Neuronal stem cell (in vitro differentiated cells): ENCODE measurements at places on chromosomes 13 and 19.

DNA sequence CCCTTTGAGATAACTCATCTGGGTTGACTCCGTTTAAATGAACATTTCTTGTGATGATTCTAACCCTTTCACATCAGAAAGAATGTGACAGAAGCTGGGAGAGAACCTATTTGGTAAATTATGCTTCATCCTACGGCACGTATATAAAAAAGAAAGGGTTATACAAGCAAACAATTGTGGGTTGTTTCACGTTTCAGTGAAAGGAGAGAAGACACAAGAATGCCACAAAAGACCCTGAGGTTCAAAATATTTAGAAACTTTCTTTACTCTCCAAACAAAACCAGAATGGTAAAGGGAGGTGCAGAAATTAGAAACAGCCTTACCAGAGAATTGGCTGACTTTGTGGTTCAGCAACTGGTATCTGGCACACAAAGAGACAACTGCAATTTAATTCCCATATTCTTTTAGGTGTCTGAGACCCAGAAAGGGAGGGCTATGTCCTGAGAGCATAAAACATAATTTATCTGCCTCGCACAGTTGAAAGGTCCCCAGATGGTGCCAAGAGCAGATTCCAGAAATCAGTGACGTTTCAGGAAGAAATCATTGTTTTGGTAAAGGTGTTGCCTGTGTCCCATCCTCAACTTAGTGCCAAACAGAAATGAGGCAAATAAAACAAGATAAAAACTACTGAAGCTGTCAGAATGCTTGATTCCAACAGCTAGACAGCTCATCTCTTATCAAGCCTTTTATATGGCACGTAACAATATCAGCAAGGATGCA, 361.4 kb downstream of the EFNB2 start:
- no peak for DNase-seq
- H3K27ac ChIP-seq: no peak overlapping the region
- H3K4me1 ChIP-seq: no peaks in the 10 kb centered on the region
- H3K4me3 ChIP-seq: no peak overlapping the region
- H3K27me3 ChIP-seq: no peaks in the 10 kb centered on the region

DNA sequence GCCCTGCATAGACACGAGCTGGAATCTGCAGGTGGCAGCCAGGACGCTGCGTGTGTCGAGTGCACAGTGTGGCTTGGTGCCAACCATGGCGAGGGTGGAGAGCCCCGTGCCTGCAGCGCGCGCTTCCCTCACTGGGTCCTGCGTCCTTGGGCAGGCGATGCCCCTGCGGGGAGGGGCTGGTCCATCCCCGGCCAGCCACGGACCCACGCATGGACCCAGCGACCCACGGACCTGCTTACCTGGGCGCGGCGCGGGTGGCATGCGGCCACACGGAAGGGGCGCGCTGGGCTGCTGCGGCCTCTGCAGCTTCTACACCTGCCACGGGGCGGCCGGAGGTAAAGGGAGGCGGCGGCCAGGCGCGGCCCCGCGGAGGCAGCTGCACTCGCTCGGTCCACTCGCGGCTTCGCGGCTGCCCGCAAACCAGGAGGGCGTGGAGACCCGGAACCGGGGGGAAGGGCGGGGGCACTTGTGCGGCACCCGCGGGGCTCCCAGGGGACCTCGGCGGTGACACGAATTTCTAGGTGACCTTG, 569 bp upstream of the MCF2L start:
- H3K4me3 ChIP-seq: peak overlapping the region; percentile 56
- no peak for DNase-seq
- H3K4me1 ChIP-seq: peaks cover 11% of the 10 kb centered on the region

DNA sequence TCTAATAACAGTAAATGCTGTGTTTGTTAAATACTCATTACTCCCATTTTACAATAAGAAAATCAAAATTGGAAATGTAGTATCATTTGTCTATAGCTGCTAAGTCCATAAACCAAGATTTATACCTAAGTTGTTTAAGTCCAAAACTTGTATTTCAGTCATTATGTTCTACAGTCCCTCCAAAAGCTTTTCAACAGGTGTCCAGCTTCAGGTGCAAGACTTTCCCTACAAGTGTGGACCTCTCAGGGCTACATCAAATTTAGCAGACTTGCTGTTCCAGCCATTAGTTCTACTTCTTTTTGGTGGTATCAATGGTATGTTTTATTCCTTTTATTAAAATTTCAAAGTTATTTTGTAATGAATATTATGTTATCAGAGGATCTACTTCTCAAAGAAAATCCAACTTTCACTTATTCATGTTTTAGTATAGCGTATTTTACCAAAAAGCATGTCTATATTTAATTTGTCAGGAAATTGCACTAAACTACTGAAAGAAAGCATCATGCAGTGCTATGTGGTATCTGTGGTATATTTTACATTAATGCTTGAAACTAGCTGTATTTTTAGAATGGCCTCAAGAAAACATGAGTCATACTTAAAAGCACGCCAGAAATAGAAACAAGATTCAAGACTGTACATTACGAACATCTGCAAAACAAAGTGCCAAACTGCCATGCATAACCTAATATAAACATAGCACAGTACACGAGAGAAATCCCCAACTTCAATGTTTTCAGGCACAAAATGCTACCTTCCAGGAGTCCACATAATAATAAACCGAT, 44.5 kb downstream of the VWA8 start:
- H3K27me3 ChIP-seq: no peaks in the 10 kb centered on the region
- H3K4me3 ChIP-seq: no peak overlapping the region
- DNase-seq: no peak
- no peak overlapping the region for H3K27ac ChIP-seq
- H3K36me3 ChIP-seq: no peaks in the 10 kb centered on the region

GRCh38 chr19:12834976-12835757, 788 bp upstream of the RTBDN start:
- H3K4me3 ChIP-seq: no peak overlapping the region
- H3K4me1 ChIP-seq: peaks cover 12% of the 10 kb centered on the region
- H3K36me3 ChIP-seq: no peaks in the 10 kb centered on the region
- no peak overlapping the region for H3K27ac ChIP-seq
- H3K27me3 ChIP-seq: peaks cover 12% of the 10 kb centered on the region

- no peaks in the 10 kb centered on the region for H3K27me3 ChIP-seq
- no peak for DNase-seq
- H3K4me1 ChIP-seq: no peaks in the 10 kb centered on the region
- no peak overlapping the region for H3K27ac ChIP-seq
Observed at GRCh38 chr19:43625918-43626579, 6.6 kb upstream of the ZNF428 start.

- no peaks in the 10 kb centered on the region for H3K27me3 ChIP-seq
- peaks cover 2% of the 10 kb centered on the region for H3K4me1 ChIP-seq
- no peak for DNase-seq
- no peaks in the 10 kb centered on the region for H3K36me3 ChIP-seq
- no peak overlapping the region for H3K27ac ChIP-seq
Observed at GRCh38 chr19:1049106-1049505, 9.2 kb downstream of the ABCA7 start.

GRCh38 chr13:75415694-75416093, 66.3 kb downstream of the TBC1D4 start:
- no peaks in the 10 kb centered on the region for H3K27me3 ChIP-seq
- no peak overlapping the region for H3K27ac ChIP-seq
- H3K4me1 ChIP-seq: peaks cover 19% of the 10 kb centered on the region

DNA sequence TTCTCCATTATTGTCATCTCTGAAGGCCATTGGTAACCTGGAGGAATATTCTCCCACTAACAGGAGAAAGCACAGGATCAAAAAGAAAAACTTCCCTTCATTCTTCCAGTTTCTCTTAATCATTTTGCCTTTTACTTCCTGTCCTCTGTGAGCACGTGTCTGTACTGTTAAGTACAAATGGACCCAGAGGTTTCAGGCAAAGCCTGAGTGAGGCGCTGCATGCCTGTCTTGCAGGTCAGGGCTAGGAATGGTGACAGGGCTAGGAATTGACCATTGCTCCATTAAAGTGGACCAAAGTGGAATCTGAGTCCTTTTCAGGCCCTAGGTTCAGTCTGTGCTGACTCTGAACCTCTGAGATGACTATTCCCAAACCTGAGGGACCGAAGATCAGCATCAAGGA, 326.7 kb downstream of the SHISA2 start:
- no peak overlapping the region for H3K27ac ChIP-seq
- DNase-seq: no peak
- no peaks in the 10 kb centered on the region for H3K4me1 ChIP-seq
- H3K4me3 ChIP-seq: no peak overlapping the region
- no peaks in the 10 kb centered on the region for H3K36me3 ChIP-seq

GRCh38 chr19:41895745-41896580, 13.0 kb downstream of the ARHGEF1 start:
- no peak for DNase-seq
- no peak overlapping the region for H3K4me3 ChIP-seq
- H3K4me1 ChIP-seq: no peaks in the 10 kb centered on the region

DNA sequence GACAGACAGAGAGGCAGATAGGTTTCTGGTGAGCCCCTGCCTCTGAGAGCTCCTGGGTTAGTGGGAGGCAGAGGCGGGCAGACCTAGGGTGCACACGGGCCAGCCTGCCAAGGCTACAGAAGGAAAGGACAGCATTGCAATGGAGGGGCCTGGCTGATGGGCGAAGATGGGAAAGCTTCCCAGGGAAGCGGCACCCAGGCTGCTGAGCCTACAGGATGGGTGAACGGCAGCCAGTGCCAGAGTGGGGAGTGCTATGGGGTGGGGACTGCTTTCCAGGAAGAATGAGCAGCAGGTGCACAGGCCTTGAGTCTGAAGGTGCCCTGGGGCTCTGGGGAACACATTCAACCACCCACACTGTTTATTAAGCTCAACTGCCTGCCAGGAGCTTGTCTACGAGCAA, 702 bp upstream of the MAG start:
- no peaks in the 10 kb centered on the region for H3K36me3 ChIP-seq
- H3K27me3 ChIP-seq: no peaks in the 10 kb centered on the region
- peaks cover 19% of the 10 kb centered on the region for H3K4me1 ChIP-seq
- no peak overlapping the region for H3K4me3 ChIP-seq
- no peak for DNase-seq

GRCh38 chr13:50140581-50141374, 125.5 kb downstream of the KCNRG start:
- no peaks in the 10 kb centered on the region for H3K36me3 ChIP-seq
- no peak overlapping the region for H3K27ac ChIP-seq
- peak; percentile 17 for DNase-seq
- H3K4me3 ChIP-seq: no peak overlapping the region
- H3K4me1 ChIP-seq: peaks cover 14% of the 10 kb centered on the region

DNA sequence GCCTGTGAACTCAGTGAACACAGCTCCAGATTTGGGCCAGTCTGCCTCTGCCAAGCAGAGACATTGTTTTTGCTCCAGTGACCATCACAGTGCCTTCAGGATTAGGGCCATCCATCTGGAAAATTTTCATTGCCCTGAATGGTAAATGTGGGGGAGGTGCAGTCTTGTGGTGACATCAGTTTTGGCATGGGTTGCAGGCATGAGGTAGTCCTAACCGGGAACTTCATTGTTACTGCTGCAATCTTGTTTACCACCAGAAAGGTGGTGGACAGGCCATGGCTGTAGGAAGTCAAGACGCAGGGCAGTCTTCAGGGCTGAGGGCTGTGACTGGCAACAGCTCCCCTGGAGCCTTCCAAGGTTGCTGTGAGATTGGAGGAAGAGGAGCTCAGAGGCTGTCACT, 55.2 kb downstream of the SPATA13 start:
- DNase-seq: no peak
- peaks cover 25% of the 10 kb centered on the region for H3K4me1 ChIP-seq
- H3K27ac ChIP-seq: no peak overlapping the region
- H3K4me3 ChIP-seq: no peak overlapping the region
- no peaks in the 10 kb centered on the region for H3K27me3 ChIP-seq

DNA sequence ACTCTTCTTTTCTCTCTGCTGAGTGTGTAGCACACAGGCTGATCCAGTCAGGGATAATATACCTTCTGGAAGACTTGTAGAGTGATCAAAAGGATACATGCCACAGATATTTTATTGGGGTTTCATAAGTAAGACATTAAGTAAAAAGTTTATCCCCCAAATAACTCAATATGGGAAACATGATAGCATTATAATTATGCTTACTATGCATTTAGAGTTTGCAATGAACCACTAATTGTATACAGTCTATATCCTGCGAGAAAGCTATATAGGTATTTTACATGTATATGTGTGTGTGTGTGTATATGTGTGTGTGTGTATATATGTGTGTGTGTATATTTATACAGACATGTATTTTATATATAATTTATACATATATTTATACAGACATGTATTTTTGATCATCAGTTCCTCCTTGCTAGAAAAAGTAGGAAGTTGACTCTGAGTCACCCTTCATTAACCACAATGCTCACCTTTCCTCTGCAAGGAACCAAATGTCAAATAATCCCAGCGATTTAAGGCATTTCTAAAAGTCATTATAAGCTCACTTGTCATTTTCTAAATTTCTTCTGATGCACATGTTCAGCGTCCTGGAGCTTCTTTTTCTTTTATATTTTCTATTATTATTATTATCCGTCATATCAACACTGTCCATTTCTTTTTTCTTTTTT, 312.5 kb upstream of the OBI1 start:
- H3K27me3 ChIP-seq: no peaks in the 10 kb centered on the region
- H3K4me1 ChIP-seq: no peaks in the 10 kb centered on the region
- no peak overlapping the region for H3K27ac ChIP-seq
- no peak overlapping the region for H3K4me3 ChIP-seq

GRCh38 chr19:21848706-21849105, 12.7 kb upstream of the ZNF43 start:
- no peaks in the 10 kb centered on the region for H3K27me3 ChIP-seq
- DNase-seq: no peak
- no peak overlapping the region for H3K27ac ChIP-seq
- peaks cover 39% of the 10 kb centered on the region for H3K36me3 ChIP-seq
- no peak overlapping the region for H3K4me3 ChIP-seq

- H3K4me1 ChIP-seq: peaks cover 27% of the 10 kb centered on the region
- no peak overlapping the region for H3K4me3 ChIP-seq
- no peak overlapping the region for H3K27ac ChIP-seq
Observed at GRCh38 chr19:6219586-6220290, 60.0 kb downstream of the MLLT1 start.

DNA sequence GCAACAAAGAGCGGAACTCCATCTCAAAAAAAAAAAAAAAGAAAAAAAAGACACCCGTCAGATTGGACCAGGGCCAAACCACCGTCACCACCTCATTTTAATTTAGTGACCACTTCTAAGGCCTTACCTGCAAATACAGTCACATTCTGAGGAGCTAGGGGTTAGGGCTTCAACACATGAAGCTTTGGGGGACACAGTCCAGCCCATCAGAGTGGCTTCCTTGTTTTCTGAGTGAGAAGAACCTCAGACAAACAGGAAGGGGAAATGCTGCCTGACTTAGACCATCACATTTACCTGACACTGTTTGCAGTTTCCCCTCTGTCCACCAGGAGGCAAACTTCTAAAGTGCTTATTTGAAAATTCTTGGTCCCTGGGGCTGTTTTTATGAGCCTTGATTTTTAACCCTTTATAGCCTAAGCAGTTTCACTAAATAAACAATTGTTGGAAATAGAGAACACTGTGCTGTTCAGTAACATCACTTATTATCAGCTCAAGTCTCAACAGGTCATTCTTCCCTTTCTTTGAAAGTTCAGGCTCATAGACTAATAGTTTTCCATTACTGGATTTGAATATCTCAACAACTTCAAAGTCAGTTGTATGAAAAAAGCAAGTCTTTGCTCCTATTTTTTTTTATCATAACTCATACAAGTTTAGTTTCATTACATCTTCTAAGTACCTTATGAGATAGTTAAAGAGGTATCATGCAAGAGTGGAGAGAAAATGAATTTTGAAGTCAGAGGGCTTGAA, 74.9 kb upstream of the WASF3 start:
- no peaks in the 10 kb centered on the region for H3K36me3 ChIP-seq
- H3K4me3 ChIP-seq: no peak overlapping the region
- peaks cover 3% of the 10 kb centered on the region for H3K4me1 ChIP-seq
- DNase-seq: peak; percentile 65
- H3K27ac ChIP-seq: no peak overlapping the region

- H3K27ac ChIP-seq: no peak overlapping the region
- H3K4me1 ChIP-seq: peaks cover 17% of the 10 kb centered on the region
- H3K27me3 ChIP-seq: no peaks in the 10 kb centered on the region
- H3K36me3 ChIP-seq: no peaks in the 10 kb centered on the region
Observed at GRCh38 chr13:71880753-71881541, 13.9 kb upstream of the DACH1 start.
